ENCODE measurements at places on chromosomes 6 and 20.

GRCh38 chr6:123901436-123901835 lies 97.8 kb downstream of the NKAIN2 start:
- DNase-seq = no peak

GRCh38 chr6:138719011-138719635 lies 54.4 kb upstream of the CCDC28A start:
- no peak for DNase-seq

GRCh38 chr6:90107771-90108282 lies 188.8 kb downstream of the BACH2 start:
- no peak for DNase-seq

- DNase-seq = peak; percentile 14
Observed at GRCh38 chr20:12699374-12700228, 309.2 kb upstream of the SPTLC3 start.

GRCh38 chr6:1325461-1326309 lies 13.8 kb downstream of the FOXQ1 start:
- no peak for DNase-seq

DNA sequence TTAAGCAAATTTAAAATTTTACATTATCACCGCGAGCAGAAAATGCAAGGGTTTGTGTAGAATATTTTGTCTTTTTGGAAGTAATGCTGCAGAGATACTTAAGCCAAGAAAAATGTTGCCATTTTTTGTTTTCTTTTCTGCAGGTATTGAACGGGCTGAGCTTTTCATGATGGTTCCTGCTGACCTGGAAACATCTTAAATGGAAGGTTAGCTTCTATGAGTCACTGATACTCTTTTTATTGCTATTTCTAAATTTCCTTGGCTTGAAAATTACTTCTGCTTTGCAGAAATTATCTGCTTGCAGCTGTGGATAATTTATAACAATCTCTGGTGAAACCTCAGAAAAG lies 12.7 kb downstream of the SYTL3 start:
- DNase-seq = no peak

DNA sequence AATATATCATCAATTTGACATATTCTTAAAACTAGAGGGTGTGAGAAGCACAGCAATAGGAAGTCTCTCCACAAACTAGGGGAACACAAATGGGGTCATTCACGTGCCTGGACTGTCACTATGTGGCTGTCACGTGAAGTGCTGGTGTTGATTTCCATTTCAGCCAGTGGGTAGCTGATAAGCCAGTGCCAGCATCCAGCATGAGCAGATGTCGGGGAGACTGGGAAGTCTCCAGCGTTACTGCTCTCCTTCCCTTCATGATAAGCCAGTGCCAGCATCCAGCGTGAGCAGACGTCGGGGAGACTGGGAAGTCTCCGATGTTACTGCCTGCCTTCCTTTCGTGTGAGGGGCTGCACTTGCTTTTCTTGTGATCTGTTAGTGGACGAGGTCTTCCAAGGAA lies 5.6 kb upstream of the SLC17A9 start:
- no peak for DNase-seq

GRCh38 chr20:24418731-24419130 lies 50.7 kb upstream of the SYNDIG1 start:
- no peak for DNase-seq

- no peak for DNase-seq
Observed at GRCh38 chr20:60016406-60016805, 58.2 kb downstream of the CDH26 start.

DNA sequence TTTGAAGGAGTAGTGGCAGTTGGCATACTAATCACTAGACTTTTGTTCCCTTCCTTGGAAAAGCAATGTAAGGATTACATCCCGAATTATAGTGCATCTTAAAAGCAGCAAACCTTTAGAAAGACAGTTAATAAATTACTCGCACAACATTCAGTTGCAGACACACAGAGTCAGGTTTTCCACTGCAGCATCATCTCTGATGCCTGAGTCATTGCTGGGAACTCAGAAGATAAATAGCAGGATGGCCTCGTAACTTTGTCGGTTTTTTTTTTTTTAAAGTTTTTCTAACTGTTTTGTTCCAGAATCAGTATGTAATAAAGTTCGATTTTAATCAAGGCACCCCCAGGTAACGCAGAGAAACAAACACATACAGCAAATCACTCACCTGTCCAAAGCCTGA lies 34.3 kb downstream of the GJA10 start:
- no peak for DNase-seq

DNA sequence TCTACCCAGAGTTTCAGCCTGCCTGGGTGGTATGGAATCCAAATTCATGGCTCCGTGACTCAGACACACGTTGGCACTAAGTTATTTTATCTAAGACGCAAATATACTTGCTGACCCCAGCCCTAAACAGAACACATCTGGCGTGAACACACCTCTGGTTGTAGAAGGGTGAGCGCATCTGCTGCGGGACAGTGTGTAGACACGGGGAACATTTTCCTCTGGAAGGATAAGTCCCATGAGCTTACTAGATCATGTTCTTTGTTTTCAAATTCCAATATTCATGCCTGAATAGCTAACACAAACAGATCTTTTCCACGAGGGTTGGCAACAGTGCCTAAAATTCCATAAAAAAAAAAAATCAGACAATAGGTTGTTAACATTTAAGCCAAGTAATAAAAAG lies 87.8 kb downstream of the TMEM170B start:
- DNase-seq = no peak

DNA sequence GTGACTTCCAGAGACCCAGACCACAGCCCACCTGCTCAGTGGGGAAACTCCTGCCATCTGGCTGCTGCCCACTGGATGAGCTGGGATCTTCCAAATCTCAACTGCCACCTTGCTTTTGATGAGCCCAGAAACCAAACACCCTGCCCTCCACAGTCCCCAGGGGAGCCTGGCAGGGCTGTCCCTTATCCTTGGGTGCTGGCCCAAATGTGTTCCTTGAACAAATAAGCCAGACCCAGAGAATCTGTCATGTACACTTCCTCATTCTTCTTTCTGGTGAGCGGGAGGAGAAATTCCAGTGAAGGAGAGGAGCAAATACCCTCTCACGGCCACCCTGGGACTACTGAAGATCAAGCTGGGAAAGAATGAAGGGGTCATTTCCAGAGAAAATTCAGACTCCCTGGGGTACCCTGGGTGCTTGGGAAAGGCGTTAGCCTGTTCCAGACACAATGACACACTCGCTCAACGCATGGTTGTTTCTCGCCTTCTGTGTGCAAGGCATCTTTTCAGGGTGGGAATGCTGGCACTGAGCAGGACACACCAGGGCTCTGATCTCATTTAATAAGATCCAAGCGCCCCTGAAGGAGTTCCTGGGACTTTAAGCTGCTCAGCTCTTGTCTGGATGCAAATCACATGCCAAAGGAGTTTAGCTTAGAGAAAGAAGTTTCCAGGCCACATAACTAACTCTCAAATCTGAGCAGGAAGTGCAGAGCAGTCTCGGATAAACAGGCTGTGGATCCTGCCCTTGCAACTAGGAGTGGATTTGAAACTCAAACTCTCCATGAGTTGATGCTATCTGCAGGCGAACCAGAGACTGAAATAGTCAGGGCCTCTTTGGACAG lies 38.5 kb downstream of the PXDC1 start:
- no peak for DNase-seq

DNA sequence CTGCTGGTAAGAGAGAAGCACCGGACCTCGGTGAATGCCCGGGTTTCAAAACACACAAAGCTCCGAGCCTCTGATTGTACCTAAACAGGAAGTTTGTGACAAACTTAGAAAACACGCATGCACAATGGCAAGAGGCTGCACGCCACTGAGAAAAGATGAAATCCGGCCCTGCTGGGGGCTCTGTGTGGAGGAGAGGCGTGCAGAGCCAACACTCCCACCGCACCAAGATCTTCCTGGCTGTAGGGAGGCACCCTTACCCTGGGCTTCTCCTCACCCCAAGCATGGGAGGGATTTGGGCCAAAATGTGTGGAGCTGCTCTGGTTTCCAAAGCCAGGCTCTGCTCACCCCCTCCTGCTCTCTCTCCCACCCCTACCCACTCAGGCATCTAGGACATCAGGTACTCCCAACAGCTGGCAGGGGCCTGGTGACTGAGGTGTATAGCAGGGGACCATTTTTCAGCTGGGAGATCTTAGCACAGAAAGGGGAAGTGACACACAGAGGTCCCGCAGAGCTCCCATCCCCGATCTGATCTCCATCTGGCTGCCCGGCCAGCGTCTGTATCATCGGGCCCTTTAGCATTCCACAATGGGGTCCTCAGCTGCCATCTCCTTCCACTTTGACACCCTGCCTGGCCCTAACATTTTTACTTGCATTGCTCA lies 84.2 kb downstream of the TRERF1 start:
- no peak for DNase-seq

DNA sequence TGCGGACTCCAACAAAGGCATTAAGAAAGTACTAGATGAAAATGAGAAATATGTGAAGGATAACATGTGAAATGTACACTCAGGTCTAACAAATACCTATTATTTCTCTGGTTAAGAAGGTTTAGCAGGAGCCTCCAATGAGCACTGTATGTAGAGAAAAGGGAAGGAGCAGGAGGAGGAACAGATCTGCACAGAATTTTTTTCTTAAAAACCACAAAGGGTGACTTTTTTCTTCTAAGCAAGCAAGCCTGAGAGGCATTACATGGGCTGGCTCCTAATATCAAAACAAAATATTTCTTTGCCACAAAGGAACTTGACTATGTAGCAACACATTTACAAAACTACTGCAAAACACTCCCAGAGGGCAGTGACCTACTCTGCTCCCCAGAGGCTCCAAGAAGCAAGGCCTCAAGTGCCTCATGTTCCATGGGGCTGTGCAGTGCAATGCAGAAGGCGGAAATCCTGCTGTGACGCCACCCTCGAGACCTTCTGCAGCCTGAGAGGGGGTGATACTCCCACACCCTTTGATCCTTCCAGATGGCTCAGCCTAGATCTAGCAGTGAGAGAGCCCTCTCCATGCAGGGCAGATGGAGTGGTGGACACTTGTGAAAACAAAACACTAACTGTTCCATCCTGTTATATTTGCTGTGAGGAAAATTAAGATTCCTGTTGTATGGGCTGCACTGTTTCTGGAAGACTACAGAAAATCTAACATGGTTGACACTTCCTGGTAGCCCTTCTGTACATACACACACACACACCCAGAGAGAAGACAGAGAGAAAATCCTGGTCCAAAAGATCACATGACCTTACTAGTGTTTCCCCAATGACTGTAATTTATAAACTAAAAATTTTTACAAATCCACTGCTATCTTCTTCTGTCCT lies 36.0 kb upstream of the SMIM29 start:
- DNase-seq = no peak

DNA sequence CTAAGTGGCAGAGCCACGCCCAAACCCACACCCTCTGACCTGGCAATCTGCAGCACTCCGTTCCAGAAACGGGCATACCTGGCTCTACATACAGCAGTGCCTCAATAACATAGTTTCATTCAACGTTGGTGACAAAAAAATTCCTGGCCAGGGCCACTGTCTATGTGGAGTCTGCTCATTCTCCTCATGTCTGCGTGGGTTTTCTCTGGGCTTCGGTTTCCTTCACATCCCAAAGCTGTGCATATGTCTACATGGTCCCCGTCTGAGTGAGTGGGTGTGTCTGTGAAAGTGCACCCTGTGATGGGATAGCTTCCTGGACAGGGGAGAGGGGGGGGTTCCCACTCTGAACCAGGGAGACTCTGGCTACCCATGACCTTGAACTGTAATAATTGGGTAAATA lies 2.1 kb downstream of the KIAA0319 start:
- DNase-seq = no peak

All from COR-L47 (cell line).